Brain (organoid and tissue), 16 donors: ENCODE measurements at places on chromosomes 1 and 21.
A peak's percentile ranks its signal among the peaks of the same experiment; 100 is the strongest.

DNA sequence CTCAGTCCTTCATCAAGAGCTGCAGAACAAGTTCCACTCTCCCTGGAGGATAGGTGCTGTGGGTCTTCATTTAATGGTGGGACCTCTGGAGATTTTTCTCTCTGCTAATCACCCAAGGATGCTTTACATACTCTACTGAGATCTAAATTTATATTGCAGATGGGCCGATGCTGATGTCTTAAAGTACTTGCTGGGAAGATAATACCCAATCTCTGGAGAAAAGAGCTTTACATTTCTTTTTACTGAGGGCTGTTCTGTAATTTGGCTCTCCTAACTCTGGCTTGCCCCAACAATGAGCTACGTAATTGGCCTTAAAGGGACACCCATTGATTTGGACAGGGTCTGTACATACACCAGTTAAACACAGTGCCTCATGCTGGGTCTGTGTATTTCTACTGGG lies 86.9 kb downstream of the ST6GALNAC3 start:
- DNase-seq: no peak

GRCh38 chr21:44893948-44894656 lies 20.6 kb upstream of the PTTG1IP start:
- no peak for DNase-seq

DNA sequence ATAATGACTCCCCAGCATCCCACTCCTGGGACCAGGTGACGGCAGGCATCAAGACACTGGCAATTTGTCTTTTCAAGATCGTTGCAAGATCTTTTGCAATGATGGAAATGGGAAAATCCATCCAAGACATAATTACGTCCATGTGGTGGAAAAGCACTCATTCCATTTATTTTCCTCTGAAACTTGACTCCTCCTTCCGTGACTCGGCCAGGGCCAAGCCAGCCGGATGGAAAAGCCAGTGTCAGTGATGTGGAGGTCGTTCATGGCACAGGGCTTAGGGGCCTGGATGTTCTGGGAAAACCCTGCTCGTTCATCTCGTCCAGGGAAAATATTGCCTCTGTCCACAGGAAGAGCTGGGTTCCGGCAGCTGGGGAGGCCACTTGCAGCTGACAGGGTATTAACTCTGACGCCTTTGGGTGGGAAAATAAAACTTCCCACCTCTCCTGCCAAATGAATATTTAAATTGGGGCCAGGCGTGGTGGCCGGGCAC lies 46.2 kb downstream of the C1orf198 start:
- DNase-seq: no peak

DNA sequence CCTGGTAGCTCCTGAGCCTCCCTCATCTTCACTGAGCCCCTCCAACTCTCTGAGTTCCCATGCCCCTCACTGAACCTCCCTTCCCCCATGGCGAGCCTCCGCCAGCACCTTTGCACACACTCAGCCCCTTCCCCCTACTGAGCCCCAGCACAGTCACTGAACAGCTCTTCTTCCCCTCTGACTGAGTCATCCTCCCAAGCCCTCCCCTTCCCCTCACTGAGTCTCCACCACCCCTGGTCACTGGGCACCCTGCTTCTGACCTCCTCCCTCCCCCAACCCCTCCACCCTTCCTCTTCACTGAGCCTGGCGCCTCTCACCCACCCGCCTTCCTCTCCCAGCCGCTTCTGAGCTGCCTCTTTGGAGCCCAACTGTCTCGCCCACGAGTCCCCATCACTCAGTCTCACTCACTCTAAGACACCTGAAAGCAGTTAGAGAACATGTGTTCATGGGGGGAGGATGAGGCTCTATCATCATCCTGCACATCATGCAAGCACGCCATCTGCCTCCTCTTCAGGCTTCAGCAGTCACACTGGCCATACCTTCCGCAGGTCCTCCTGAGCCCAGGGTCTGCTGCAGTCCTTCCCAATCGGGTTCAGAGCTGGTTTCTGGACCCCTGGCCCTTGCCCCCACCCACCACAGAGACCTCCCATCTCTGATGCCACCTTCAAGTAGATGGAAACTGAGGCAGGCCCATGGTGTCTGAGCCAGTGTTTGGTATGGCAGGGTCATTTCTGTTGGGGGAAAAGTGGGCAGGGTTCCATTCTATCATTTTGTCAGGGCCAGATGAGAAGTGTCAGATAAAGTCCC lies 2.0 kb upstream of the TRNP1 start:
- DNase-seq: no peak

- no peak for DNase-seq
Observed at GRCh38 chr1:226233293-226233692, 9.8 kb downstream of the MIXL1 start.

GRCh38 chr1:21319447-21320407 lies 29.5 kb upstream of the ECE1 start:
- no peak for DNase-seq

- DNase-seq: peak; percentile 76
Observed at GRCh38 chr21:33991133-33991532, 75.5 kb upstream of the ATP5PO start.

DNA sequence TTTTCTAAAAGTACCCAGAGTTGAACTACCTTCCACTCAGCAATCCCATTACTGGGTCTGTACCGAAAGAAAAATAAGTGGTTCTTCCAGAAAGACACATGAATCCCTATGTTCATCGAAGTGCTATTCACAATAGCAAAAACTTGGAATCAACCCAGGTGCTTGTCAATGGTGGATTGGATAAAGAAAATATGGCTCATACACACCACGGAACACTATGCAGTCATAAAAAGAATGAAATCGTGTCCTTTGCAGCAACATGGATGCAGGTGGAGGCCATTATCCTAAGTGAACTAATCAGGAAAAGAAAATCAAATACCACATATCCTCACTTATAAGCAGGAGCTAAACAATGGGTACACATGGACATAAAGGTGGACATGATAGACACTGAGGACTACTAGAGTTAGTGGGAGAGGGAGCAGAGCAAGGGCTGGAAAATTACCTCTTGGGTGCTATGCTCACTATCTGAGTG lies 32.9 kb upstream of the JUN start:
- DNase-seq: no peak

DNA sequence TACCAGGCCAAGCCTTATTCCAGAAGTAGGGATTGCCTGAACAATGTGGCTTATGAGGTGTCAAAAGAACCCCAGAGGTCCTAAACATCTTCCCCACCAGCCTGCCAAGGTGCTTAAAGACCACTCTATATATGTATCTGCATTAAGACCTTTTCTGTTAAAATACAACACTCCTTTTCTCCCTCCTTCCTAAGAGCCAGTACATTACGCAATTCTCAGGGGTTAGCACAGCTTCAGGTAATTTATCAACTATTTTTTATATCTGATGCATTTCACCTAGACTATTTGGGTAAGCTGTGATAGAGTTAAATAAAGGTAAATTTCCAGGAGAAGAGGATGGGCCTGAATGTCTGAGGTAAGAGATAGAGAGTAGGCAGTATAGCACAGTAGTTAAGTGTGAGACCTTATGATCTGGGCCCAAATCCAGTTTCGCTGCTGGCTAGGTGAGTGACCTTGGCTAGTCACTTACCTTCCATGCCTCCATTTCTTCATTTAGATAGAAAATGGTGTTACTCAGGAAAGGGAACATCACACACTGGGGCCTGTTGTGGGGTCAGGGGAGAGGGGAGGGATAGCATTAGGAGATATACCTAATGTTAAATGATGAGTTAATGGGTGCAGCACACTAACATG lies 5.1 kb upstream of the CCN1 start:
- DNase-seq: no peak

- peak; percentile 86 for DNase-seq
Observed at GRCh38 chr1:174998569-174999215, 1.1 kb upstream of the CACYBP start.

DNA sequence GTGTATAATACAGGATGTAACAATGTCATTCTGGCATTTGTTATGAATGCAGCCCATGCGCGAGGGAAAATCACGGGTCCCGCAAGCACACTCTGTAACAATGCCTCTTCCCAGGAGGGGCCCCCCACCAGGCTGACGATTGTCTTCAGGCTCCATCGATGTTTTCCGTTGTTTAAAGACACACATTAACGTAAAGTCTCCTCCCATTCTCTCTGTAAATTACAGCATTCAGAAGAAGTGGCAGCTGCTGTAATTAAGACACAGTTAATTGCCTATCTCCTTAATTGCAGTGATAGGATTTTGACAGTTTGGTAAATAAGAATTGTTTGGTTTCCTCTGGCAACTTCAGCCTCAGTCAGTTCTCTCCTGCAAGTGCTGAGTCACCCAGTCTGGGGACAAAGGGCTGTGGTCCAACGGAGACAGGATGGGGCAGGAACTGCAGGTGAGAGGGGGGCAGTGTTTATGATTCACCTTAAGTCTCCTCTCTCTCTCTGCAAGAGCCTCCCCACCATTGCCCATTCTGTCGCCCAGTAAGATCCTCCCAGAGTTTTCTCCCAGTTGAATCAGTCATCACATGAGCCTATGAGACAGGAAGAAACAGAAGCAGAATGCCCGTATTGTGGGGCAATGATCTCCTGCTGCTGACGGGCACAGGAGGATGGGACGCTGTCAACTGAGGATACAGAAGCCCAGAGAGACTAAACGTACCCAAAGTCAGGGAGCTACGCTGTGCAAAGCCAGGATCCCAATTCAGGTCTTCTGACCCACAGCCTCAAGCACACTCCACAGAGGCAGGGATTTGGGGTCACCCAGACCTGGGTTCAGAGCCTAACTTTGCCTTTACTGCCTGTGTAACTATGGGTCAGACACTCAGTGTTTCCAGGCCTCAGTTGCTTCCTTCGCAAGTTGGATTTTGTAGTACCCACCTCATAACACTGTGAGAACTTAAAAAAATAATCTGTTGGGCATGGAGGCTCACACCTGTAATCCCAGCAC lies 110.0 kb downstream of the ADSS2 start:
- peak; percentile 54 for DNase-seq

GRCh38 chr1:64019818-64020217 lies 183.6 kb upstream of the UBE2U start:
- DNase-seq: peak; percentile 7

- peak; percentile 11 for DNase-seq
Observed at GRCh38 chr1:66445492-66446181, 88.3 kb upstream of the SGIP1 start.

DNA sequence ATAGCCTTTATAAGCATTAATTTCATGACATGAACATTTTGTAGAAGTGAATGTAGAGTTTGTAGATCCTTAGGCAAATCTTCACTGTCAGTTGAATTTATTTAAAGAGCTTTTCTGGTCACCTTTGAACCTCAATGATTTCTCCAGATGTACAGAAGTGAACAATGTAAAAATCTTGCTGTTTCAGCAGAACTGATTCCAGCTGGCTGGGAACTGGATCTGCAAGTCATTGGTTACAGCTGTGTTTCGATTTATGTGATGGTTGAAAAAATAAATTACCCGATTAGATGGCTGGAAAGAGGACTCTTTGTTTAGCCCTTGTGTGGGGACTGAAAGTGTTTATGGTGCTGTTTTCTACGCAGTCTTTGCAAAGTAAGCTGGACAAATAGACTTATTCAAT lies 849.8 kb downstream of the USP25 start:
- peak; percentile 53 for DNase-seq

DNA sequence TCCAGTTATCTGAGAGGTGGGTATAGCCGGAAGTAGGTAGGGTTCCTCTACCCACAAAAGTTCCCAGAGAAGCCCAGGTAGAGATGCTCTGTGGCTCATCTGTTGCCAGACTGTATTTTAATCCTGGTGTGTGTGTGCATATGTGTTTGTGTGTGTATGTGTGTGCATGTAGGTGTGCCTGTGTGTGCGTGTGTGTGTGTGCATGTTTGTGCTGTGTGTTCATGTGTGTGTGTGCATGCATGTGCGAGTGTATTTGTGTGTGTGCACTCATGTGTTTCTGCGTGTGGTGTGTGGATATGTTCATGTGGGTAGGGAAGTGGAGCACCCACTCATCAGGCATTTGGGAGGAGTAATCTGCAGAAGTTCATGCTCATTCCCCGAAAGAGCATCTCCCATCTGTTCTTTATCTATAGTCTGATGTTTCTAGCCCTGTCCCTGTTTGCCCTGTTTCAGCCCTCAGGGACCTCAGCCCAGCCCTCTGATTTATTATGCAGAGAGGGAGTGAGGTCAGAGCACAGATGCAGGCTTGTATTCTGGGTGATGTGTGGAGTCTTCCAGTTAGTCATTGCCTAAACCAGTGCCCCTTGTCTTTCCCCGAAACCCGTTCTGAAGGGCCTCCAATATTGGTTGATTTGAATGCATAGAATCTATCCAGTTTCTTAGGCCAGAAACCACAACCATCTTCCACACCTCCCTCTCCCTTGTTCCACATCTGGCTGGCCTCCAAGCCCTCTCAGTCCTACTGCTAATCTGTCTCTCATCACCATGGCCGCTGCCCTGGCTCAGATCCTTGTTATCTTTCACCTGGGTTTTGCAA lies 69.1 kb downstream of the DISC1 start:
- no peak for DNase-seq

GRCh38 chr1:198681831-198682759 lies 43.3 kb downstream of the PTPRC start:
- peak; percentile 90 for DNase-seq

- no peak for DNase-seq
Observed at GRCh38 chr1:91774520-91775203, 111.3 kb downstream of the TGFBR3 start.

DNA sequence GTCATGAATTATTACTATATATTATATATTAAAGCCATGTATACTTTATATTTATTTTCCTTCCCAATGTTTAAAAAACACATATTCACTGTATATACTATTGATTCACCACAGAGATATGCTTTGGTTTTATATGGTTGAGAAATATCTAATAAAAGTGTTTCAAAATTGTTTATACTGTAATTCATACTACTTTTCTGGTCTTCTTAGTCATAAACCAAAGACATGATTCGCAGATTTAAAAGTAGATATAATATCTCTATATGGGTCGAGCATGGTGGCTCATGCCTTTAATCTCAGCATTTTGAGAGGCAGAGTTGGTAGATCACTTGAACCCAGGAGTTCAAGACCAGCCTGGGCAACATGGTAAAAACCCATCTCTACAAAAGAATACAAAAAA lies 738.4 kb downstream of the USP25 start:
- DNase-seq: no peak

DNA sequence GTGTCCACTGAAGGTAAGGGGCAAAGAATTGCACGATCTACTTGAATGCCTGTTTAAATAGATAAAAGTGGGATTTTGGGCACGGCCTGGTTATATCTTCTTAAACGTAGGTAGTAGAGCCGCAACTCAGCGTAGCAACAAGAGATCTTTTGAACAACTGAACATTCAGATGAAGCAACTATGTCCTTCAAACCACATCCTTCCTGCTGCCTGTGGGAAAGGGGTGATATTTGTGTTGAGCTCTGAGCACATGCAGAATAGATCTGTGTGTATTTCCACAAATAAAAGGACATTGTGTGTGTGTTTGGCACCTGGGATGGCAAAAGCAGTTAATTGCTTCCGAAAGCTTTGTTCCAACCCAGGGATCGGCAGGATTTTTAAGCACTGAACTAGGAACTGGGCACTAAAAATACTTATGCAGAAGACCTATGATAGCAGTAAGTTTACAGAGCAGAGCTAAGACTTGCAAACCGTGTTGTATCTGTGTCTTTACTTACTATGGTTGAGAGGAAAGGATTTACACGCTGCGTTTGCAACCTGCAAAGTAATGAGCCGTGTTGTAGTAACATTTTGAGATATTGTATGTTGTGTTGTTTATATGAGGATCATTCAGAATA lies 333.4 kb downstream of the CHRM3 start:
- no peak for DNase-seq
